ENCODE measurements at places on chromosomes 2 and 18.
A peak's percentile ranks its signal among the peaks of the same experiment; 100 is the strongest.

GRCh38 chr2:40440835-40441234, 11.1 kb downstream of the SLC8A1 start:
- no peak for DNase-seq

DNA sequence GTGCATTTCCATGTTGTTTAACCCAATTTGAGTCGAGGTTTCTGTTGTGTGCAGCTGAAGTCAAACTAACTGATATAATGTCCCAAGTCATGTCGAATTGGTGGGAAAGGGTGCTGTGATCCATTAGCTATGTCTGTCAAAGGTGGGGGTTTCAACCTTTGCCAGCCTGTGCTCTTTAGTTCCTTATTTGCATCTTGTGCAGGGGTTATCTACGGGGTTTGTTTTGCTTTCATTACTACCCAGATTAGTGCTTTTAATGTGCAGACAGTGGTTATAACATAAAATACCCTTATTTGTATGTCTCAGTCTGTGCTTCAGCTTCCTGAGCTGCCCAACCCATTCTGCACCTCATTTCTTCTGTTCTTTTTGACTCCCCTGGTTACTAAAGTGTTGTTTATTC, 271.9 kb upstream of the CXCR4 start:
- DNase-seq, result no peak

GRCh38 chr2:9097892-9098291, 94.4 kb upstream of the MBOAT2 start:
- DNase-seq, result no peak

DNA sequence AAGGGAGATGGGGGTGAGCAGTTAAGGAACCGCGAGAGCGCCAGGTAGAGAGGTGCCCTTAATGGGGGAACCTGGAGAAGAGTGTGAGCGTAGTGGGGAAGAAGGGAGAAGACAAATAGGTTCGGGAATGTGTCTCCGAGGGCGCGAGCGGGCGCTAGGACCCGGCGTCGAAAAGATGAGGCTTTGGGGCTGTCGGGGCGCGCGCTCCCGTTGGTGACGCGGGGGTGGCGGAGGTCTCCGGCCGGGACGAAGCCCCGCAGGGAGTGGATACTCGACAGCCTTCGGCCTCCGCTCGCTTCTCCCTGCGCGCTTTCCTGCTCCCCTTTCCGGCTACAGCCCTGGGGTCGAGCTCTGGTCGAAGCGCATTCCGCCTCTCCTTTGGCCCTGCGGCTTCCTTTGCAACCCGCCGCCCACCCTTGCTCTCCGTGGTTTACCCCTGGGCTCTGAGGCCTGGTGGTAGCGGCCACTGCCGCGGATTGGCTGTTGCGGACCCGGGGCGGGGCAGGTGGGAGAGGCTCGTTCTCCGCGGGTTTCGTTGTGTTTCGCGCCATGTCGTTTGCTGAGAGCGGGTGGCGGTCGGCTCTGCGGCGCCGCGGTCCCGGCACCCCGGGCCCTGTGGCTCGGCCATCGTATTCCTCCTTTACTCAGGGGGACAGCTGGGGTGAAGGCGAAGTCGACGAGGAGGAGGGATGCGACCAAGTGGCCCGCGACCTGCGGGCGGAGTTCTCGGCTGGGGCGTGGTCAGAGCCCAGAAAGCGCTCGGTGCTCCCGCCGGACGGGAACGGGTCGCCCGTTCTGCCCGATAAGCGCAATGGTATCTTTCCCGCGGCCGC, at the start of gene ARL6IP6:
TSS of gene ARL6IP6 (plus strand) at position 545 of the 833 bp plus-strand sequence. CDS start at position 550, 5 bp downstream.
- peak; percentile 91 for DNase-seq

GRCh38 chr18:51527826-51528225, 330.3 kb upstream of the MEX3C start:
- no peak for DNase-seq

GRCh38 chr2:29216609-29216909, 101.3 kb downstream of the CLIP4 start:
- DNase-seq, result no peak
